ENCODE measurements at places on chromosomes 13 and 19. TPM values are rescaled to one million over a fixed set of nuclear protein-coding genes. Genes with fewer than 3 reads are reported as not detected.

PNMA8B gene
- 0.02 TPM for total RNA-seq

MAST1 gene
- 12.1 TPM for total RNA-seq

LRRC4B gene
- 9.5 TPM for total RNA-seq

PLEKHA4 gene
- 27.2 TPM for total RNA-seq

CCNA1 gene
- total RNA-seq: not detected

DCT gene
- total RNA-seq: 0.66 TPM

ADAMTS10 gene
- 0.29 TPM for total RNA-seq

RFPL4A gene
- total RNA-seq: 0.16 TPM

C19orf81 gene
- 33.0 TPM for total RNA-seq

SARS2 gene
- 50.6 TPM for total RNA-seq

SYT3 gene
- 1.7 TPM for total RNA-seq

IZUMO2 gene
- not detected for total RNA-seq

PRR22 gene
- total RNA-seq: 9.3 TPM

ZNF415 gene
- 0.44 TPM for total RNA-seq

TNFSF13B gene
- total RNA-seq: 0.94 TPM

LGALS4 gene
- total RNA-seq: 1.1 TPM

VSTM2B gene
- not detected for total RNA-seq

ZNF66 gene
- total RNA-seq: 1.6 TPM

PRRG2 gene
- 1.1 TPM for total RNA-seq

KLC3 gene
- total RNA-seq: 0.56 TPM

SIGLEC6 gene
- total RNA-seq: 0.58 TPM

KRTDAP gene
- total RNA-seq: not detected

GPC5 gene
- not detected for total RNA-seq

TMPRSS9 gene
- not detected for total RNA-seq

RNF113B gene
- total RNA-seq: not detected

SLC6A16 gene
- total RNA-seq: 0.95 TPM

OR7A5 gene
- not detected for total RNA-seq

ANGPTL8 gene
- total RNA-seq: not detected

ZFP14 gene
- total RNA-seq: 1.2 TPM

GJB6 gene
- total RNA-seq: not detected

KIR2DL1 gene
- total RNA-seq: not detected

FGF9 gene
- not detected for total RNA-seq

C5AR1 gene
- total RNA-seq: 1.6 TPM

NLRP4 gene
- total RNA-seq: not detected

KIR2DL4 gene
- not detected for total RNA-seq

FGF21 gene
- not detected for total RNA-seq

ARGLU1 gene
- total RNA-seq: 46.0 TPM

CGB2 gene
- not detected for total RNA-seq

SHISA7 gene
- 0.34 TPM for total RNA-seq

ZNF567 gene
- 4.7 TPM for total RNA-seq

F2RL3 gene
- 27.6 TPM for total RNA-seq

WDR87 gene
- total RNA-seq: not detected

Measured in K562 (cell line).